ENCODE measurements at places on chromosomes 4 and X.

- DNase-seq: no peak
These were observed 582 bp downstream of the NAA10 start for GRCh38 chrX:153934148-153934761.

DNA sequence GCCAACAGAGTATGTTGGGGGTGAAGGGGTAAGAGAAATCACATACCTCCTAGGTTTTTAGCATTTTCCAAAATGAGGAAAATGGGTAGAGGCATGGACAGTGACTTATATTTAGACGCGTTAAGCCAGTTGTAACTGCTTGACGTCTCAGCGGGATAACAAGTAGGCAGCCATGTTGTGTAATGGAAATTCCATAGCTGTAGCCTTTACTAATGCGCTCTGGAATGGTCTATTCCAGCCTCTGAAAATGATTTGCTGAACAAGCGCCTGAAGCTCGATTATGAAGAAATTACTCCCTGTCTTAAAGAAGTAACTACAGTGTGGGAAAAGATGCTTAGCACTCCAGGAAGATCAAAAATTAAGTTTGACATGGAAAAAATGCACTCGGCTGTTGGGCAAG, 135.5 kb downstream of the PTTG2 start:
- DNase-seq: no peak

DNA sequence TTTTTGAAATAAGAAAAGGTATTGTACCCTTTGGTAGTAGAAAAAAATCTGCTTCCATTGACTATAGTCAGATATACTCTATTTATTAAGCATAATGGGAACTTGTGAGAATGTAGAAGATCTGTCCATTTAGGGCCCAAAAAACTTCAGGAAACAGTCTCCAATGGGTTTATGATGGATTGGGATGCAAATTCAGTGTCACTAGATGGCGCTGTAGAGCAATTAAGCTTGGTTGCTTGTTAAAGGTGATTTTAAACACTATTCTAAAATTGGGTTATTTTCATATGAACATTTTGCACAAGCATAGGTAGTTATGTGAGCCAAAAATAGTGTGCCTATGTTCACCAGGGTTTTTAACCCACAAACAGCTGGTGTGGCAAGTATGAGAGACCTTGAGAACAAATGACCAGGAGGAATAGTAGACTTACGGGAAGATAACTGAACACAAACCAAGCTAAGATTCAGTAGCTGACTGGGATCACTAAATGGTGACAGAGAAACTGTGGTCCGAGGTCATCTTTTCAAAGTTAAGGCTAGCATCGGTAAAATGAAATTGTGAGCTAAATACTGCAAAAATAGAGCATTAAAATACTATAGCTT, 80.3 kb upstream of the LSM6 start:
- DNase-seq: peak; percentile 3

GRCh38 chr4:27947302-27947701, 1086.7 kb downstream of the STIM2 start:
- DNase-seq: no peak

DNA sequence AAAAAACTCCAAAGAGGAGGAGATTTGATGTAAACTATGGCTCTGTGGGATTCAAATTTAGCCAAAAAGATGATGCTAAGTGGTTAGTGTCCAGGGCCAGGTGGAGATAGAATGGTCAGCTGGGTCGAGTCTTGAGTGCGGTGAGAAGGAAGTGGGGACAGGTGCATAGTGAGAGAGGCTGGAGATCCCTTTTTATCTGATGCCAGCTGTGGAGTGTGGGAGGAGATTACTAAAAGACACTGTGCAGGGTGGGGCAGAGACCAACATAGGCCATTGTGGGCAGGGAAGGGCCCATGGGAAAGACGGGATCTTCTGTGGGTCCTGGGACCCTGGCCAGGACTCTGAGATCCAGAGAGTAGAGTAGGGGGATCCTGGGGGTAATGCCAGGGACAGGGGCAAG, 34.6 kb upstream of the LEF1 start:
- DNase-seq: no peak
